Stimulated activated effector memory CD8-positive, alpha-beta T cell treated with anti-CD3 and anti-CD28 coated beads, Interleukin-12 subunit alpha, Interleukin-12 subunit beta, amount 100 ng/mL, for 72 hours (primary cell): ENCODE measurements at places on chromosomes 11 and 22.

DNA sequence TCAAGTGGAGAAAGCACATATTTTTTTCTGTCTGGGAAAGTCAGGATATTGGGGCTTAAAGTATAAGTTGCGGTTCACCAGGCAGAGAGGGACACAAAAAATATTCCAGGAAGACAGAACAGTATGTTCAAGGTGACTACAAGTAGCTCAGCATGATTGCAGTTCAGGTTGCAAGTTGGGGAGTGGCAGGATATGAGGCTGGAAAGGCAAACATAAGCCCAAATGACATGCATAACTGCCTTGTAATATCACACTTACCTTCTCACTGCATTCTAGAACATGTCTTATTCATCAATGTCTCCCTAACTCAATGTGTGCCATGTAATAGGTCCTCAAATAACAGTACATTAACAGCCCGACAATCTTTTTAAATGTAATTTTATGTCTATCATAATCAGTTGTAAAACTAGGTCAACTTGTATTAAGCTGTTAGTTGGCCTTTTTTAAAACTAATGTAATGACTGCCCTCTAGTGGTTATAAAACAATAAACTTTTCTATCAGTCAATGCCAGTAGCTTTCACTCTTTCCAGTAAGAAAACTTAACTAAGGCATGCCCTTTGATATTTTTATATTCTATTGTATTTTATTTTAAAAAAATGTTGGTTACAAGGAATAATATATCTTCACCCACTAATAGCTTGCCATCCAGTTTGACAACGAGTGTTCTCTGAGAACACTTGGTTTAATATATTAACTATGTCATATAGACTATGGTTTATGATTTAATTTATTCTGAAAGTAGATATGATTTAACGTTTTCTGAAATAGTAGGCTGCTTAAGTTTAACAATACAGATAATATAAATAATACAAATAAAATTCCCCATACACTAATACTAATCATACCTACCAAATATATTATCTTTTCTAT, 39.4 kb upstream of the CFAP300 start:
- no peak for DNase-seq

GRCh38 chr11:61793083-61793828, 545 bp downstream of the FEN1 start:
- peak; percentile 58 for DNase-seq

- peak; percentile 90 for DNase-seq
Measured at GRCh38 chr11:10933455-10934292, 75.8 kb upstream of the ZBED5 start.

DNA sequence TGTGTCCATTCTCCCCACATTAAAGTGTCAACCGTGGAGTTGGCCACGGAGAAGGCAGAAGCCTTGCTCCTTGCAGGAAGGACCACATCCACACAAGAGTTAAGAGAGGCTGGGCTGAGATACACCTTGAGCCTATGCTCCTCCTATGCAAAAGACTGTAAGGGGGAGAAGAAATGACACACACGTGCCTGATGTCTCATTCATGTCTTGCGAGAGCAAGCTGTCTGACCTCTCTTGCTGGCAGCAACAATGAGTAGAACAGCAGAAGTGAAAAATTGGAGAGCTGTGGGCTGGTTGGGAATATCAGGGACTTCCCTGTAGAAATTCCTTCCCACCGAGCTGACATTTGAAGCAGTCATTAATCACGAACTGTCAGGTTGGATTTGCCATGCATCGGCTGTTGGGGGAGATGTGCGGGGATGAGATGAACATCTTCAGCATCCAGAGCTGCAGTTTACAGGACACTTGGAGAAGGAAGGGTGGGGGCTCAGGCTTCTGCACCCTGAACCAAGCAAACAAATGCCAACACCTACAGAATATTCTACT, 139.3 kb downstream of the MYO18B start:
- no peak for DNase-seq

DNA sequence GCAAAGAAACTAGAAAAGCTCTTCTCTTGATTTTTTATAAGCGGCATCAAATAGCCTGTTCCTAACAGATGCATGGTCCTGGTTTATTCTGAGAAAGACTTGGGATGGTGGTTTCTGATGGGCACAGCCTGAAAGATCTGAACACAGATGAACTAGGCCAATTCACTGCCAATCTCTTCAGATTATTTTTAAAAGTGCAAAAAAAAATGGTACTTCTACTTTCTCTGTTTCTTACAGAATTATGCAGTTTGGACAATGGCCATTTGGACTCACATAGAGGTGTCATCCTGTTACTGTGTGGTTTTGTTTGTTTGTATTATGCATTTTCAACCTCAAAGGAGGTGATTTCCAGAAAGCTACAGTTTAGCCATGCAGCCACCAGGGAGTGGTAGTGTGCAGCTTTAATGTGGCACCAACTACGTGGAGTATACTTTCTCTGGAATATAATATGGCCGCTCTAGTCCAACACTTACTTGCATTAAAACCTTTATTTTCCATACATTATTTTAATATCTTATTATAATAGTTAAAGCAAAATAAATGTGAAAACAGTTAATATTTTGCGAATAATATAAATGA, 469.8 kb upstream of the KIRREL3 start:
- no peak for DNase-seq

- no peak for DNase-seq
Measured at GRCh38 chr11:100923555-100923954, 206.1 kb downstream of the PGR start.

GRCh38 chr11:84471501-84471900, 1155.6 kb downstream of the DLG2 start:
- DNase-seq: no peak

DNA sequence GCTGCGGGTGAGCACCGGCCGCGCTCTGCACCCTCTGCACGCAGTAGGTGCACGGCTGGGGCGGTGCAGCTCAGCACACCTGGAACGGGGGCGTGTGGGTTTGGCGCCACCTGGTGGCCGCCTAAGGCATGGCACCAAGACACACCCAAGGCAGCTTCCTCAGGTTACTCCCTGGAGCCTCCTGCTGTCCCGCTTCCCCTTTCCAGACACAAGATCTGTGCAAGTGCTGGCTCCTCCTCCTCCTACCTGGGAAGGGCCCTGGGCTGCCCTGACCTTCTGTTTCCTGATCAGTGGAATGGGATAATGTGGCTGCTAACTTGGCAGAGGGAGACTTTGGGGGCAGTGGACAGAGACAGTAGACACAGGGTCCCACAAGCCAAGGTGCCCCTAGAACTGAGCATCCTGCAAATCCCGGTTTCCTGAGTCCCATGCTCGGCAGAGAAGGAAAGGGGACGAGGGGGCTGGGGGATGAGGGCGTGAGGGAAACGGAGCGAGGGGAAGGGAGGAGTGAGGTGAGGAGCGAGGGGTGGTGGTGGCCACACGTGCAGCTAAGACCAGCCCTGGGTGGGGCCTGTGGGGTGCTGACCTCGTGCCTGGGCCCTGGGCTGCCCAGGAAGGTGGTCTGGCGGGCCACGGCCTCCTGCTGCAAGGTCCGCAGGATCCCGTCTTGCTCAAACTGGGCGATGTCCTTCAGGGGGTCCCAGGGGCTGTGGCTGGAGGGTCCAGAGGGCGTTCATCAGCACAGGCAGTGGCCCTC, 34.8 kb upstream of the CARS1 start:
- DNase-seq: peak; percentile 70

DNA sequence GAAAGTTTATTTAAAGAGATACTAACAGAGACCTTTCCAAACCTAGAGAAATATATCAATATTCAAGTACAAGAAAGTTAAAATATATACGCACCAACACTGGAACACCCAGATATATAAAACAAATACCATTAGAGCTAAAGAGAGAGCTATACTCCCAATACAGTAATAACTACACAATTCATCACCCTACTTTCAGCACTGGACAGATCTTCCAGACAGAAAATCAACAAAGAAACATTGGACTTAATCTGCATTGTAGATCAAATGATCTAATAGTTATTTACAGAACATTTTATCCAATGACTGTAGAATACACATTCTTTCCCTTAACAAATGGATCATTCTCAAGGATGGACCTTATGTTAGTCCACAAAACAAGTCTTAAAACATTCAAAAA, 311.9 kb downstream of the METTL15 start:
- DNase-seq: no peak

DNA sequence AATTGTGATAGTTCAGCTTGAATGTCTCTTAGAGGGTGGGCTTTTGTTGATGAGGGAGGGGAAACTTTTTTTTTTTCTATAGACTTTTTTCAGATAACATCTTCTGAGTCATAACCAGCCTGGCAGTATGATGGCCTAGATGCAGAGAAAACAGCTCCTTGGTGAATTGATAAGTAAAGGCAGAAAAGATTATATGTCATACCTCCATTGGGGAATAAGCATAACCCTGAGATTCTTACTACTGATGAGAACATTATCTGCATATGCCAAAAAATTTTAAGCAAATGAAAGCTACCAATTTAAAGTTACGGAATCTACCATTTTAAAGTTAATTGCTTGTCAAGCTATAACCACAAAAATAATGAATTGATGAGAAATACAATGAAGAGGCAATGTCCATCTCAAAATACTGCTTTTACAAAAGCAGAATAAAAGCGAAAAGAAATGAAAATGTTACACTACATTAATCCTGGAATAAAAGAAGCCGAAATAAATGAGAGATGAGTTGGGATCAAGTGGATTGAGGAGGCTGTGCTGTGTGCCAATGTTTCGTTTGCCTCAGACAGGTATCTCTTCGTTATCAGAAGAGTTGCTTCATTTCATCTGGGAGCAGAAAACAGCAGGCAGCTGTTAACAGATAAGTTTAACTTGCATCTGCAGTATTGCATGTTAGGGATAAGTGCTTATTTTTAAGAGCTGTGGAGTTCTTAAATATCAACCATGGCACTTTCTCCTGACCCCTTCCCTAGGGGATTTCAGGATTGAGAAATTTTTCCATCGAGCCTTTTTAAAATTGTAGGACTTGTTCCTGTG, 3.9 kb downstream of the MALAT1 start:
- DNase-seq: no peak

DNA sequence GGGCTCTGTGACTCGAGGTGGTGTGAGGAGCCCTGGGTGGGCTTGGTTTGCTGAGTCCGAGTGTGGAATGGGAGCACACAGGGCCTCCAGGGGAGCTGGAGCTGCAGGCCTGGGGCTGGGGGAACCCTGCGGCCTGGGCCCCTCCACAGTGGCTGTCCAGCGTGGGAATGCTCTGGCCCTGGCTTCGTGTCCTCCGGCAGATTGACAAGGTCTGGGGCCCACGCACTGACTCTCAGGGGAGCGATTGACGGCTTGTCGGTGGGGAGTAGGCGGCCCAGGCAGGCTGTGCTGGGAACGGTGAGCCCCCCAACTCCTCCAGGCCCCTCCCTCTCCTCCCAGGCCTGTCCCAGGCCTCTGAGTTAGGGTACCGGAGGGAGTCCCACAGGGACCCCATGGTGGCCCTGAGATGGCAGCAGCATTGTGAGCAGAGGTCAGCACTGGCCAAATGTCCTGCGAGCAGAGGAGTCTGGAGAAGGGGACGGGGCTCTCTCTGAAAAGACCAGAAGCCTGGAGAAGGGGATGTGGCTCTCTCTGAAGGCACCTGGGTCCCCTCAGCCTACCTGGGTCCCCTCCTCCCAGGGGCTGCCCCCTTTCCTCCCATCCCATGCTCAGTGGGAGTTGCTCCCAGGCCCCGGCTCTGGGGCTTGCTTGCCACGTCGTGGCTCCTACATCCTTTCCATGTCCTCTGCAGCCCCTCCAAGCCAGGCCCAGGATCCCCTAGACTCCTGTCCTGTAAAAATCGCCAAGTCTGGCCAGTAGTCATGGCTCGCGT, 23.8 kb upstream of the MYEOV start:
- no peak for DNase-seq

- peak; percentile 80 for DNase-seq
Measured at GRCh38 chr22:36385491-36386350, 2.0 kb downstream of the MYH9 start.

DNA sequence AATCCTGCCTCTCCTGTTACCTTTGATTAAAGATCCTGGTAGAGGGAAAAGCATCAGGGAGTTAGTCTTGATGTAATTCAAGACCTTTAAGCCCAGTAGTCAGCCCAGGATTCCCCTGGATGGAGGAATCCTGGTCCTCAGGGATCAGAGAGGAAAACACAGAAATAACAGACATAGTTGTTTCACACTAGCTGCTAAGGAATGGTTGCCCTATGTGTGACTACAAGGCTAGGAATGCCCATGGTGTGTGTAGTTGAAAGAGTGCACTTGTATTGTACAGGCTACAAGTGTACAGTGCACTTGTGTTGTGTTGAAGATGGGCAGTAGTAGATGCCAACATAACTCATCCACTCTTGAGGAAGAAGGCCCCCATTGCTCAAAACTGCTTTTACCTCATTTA, 226.8 kb downstream of the AASDHPPT start:
- DNase-seq: no peak

DNA sequence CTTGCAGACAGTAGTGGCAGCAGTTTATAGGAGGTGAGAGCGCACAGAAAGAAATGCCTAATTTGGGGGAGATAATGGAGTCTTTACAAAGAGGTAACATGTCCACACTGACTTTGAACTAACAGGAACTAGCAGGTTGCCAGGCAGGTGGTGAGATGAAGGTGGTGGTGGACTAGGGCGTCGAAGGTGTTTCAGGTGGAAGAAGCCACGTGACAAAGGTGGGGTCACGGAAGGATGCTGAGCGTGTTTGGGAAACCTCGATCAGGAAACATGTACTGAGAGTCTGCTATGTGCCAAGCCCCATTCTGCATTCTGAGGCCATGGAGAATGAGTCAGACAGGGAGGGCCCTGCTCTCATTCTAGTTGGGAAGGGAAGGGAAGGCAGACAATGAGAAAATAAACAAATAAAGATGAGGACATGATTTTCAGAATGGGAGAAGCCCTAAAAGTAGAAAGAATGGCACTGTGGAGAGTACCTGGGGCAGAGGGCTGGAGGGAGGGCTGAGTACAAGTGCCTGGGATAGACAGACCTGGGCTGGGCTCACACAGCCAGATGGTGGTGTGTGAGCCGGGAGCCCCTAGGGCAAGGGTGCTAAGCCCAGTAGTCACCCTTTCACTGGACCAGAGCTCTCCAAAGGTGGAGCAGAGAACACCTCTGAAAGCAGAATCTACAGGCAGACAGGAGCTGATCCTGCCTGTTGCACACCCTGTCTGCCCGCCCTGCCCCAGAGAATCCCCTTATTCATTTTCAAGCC, 16.2 kb upstream of the NNMT start:
- no peak for DNase-seq

DNA sequence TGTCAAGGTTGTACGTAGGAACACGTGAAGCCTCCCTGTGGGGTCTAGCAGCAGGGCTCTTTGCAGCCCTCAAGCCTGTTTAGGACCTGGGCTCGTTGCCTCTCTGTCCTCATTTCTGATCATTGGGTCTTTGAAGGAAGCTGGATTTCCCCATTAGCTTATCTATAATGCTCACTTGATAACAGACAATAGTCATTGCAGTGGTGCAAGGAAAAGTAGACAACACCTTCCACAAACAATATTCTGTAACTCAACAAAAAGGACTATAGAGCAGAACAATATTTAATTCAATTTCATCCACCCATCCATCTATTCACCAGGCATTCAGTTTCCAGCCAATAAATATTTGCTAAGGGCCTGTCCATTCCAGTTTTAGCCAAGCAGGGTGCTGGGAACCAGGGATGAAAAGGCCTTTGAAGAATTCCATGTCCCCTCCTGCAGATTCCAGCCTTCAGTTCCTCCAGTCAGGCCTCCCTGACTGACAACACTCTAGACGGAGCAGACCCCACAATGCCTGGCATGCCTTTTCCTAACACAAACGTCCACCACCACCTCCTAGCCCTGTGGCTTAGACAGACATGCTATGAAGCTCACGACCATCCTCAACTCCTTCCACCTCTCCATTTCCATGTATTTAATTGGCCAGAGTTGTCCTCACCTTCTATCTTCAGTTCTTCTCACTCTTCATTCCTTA, 12.7 kb upstream of the POLD3 start:
- no peak for DNase-seq
